ENCODE measurements at places on chromosomes 16 and 17.
A peak's percentile ranks its signal among the peaks of the same experiment; 100 is the strongest.

DNA sequence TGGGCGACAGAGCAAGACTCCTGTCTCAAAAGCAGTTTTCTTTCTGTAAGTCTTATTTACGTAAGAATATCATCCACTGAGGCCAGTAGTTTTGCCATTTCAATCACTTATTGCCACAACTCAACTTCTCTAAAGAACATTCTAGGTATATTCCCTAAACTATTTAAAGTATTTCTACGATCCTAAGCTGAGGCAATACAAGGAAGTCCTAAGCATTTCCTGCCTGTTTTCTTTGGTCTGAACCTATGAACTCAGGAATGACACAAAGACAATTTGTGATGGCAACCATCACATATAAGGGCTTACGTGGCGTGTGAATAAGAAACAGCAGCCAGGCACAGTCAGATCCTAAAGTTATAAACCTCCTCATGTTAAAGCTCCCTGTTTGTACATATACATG, 14.2 kb downstream of the USP36 start:
- no peak for DNase-seq

DNA sequence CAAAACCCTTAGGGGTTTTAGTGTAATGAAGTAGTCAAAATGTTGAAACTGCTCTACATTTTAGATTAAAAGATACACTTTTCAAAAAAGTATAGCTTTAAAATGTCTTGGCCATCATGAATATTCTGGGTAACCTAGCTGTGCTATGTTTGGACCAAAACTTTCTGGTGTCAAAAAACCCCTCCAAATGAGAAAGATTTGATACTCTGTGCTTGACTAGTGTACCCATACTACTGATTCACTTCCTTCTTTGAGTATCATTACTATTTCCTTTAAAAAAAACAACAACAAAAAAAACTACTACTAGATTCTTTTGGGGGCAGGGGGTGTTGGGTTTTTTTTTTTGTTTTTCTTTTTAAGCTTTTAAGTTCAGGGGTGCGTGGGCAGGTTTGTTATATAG, 37.3 kb downstream of the PTRH2 start:
- no peak for DNase-seq

- no peak for DNase-seq
Observed at GRCh38 chr17:65283704-65284103, 146.5 kb downstream of the RGS9 start.

DNA sequence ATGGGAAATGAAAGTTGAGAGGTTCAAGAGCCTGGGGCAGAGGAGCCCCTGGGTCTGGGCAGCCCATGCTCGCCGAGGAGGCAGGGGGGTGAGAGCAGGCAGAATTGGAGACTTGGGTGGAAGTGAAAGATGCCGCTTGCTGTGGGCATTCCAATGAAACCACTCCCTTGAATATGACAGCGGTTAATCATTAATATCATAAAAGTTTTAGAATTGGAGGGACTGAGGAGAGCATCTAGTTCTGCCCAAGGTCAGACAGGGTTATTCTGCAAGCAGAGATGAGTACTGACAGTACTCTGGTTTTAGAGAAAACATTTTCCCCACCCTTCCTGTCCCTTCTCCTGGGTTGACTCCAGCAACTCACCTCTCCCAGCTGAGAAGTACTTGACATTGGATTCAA, 180.2 kb downstream of the MSI2 start:
- no peak for DNase-seq

DNA sequence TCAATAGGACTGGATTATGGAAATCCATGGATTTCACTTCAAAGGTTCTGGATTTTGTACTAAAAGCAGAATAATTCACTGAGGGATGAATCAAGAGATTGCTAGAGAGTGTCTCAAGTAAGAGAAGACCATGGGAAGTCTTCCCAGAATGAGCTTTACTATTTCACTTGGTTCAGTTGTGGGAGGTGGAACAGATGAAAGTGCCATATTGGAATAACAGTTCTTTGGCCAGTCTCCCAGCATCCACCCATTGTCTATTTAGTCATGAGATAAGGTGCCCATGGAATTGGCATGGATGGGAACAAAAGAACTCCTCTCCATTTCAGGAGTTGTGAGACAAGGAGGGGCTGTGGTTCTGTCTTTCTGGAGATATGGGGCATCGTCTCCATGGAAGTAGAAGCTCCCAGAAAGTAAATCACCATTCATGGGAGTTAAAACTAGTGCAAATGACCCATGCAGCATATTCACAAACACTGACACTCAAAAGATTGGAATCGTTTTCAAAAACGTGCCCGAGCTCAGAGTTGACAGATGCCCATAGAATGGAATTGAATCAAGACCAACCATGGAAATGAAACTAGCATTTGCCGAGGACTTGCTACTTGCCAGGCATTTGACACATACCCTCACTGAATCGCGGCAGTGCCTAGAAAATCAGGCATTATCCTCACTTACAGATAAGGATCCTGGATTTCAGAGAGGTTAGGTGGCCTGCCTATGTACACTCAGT, 36.2 kb upstream of the CLEC3A start:
- no peak for DNase-seq

- no peak for DNase-seq
Observed at GRCh38 chr16:48596326-48596725, 13.7 kb downstream of the N4BP1 start.

- no peak for DNase-seq
Observed at GRCh38 chr17:61684818-61685217, 93.8 kb upstream of the NACA2 start.

DNA sequence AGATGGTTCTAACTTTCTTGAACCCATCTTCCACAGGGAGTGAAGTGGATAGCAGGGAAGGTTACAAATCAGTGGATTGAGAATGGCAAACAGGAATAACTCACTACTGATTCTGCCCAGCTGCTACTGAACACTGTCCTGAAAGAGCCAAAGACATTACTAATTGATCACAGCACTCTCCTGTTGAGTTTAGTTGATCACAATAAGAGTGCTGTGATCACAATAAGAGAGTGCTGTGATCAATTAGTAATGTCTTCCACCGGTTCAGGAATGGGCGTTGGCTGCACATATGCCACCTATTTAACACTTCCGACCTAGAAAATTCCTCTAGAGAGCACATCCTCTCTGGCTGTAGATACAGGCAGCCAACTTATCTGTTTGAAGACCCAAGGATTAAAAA, 11.4 kb downstream of the CFAP97D1 start:
- DNase-seq, result no peak

DNA sequence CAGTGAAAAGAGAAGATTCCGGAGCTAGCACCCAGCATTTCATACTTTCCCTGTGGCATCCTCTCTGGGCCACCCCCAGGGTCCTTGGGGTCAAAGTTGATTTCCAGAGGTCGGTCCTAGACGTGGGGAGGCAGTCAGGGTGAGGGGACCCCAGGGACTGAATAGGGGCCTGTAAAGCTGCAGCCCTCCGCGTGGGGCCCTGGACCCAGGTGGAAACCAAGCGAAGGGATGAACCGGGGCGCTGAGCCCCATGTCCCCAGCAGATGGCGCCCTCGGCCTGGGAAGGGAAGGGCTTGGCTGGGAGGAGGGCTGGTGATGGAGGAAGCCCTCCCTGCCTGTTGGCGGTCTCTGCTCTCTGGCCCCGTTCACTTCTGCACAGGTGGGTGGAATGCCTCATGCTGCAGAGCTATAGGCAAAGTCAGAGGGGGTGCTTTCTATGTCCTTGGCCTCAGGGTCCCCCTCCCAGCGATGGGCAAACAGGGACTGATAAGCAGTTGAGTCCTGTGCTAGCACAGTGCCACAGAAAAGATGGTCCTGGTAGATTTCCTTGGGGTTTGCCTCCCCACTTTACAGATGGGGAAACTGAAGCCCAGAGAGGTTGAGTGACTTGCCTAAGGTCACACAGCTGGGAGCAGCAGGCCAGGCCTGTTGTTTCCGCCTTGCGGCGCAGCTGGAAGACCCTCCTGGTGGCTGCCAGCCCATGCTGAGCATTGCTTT, 163.4 kb upstream of the CIBAR2 start:
- peak; percentile 61 for DNase-seq

- no peak for DNase-seq
Observed at GRCh38 chr16:87860553-87861299, 8.6 kb downstream of the SLC7A5 start.

DNA sequence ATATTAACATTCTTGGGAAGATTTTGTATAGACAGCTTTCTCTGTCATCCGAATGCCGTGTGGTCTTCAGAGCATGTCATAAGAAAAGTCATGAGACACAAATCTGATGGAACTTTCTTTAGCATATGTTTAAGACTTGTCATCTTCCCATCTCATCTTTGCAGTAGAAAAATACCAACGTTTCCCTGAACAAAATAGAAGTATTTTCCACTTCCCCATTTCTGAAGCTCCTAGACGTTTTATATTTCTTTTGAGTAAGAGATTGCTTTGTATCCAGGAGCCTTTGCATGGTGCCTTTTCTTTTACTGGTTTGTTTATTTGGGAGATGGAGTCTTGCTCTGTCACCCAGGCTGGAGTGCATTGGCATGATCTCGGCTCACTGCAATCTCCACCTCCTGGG, 235.1 kb downstream of the PRKCA start:
- no peak for DNase-seq

GRCh38 chr16:66516509-66516807, 33.5 kb downstream of the TK2 start:
- no peak for DNase-seq

DNA sequence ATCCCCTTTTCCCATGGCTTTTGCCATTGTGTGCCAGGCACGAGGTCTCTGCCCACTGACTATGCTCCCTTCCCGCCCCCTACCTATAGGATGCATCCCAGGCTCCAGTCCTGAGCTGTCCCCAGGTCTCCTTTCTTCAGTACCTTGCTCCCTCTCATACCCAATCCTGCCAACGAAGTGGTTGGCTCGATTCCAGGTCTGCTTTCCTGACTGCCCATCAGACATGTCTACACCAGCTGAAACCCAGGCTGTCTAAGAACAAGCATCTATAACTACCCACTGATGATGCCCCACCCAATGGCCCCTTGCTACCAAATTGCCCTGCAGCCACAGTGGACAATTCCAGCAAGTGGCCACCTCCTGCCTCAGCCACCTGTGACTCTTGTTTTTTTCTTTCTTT, 479.1 kb downstream of the SOX9 start:
- no peak for DNase-seq

DNA sequence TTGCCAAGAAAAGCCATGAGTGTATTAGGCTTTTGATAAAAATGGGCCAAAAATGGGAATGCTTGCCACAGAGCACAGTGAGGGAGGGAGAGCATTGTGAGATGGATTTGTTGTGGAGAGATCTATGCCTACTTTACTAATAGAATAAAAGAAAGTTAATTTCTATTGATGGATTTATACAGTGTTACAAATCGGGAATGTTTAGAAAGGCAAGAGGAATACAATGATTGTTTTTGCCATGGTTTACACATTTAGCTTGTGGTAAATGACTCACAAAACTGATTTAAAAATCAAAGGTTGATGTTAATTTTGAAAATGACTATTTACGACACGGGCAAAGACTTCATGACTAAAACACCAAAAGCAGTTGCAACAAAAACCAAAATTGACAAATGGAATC, 16.6 kb downstream of the CCL4 start:
- no peak for DNase-seq

- DNase-seq, result no peak
Observed at GRCh38 chr16:19219836-19220235, 51.8 kb downstream of the SYT17 start.

- DNase-seq, result no peak
Observed at GRCh38 chr17:42247734-42248133, 28.5 kb downstream of the STAT5B start.

DNA sequence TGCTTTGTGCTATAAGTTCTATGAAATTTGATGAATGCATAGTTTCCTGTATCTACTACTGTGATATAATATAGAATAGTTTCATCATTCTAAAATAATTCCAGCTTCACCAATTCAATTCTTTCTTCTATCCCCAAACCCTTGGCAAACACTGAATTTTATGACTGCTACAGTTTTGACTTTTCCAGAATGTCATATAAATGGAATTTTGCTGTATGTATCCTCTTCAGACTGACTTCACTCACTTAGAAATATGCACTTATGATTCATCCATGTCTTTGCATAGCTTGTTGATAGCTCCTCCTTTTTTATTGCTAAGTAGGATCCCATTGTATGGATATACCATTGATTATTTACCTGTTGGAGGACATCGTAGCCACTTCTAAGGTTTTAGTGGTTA, 89.1 kb upstream of the HS3ST3A1 start:
- no peak for DNase-seq

- no peak for DNase-seq
Observed at GRCh38 chr16:8661703-8662102, 12.7 kb upstream of the ABAT start.

- no peak for DNase-seq
Observed at GRCh38 chr16:86597880-86598606, 19.7 kb downstream of the FOXL1 start.

- no peak for DNase-seq
Observed at GRCh38 chr16:17258848-17259713, 211.7 kb downstream of the XYLT1 start.

GRCh38 chr16:7548796-7549318, 216.2 kb downstream of the RBFOX1 start:
- no peak for DNase-seq

- DNase-seq, result no peak
Observed at GRCh38 chr16:3774156-3774767, 56.9 kb upstream of the TRAP1 start.

GRCh38 chr16:86858501-86858900, 280.2 kb downstream of the FOXL1 start:
- no peak for DNase-seq

DNA sequence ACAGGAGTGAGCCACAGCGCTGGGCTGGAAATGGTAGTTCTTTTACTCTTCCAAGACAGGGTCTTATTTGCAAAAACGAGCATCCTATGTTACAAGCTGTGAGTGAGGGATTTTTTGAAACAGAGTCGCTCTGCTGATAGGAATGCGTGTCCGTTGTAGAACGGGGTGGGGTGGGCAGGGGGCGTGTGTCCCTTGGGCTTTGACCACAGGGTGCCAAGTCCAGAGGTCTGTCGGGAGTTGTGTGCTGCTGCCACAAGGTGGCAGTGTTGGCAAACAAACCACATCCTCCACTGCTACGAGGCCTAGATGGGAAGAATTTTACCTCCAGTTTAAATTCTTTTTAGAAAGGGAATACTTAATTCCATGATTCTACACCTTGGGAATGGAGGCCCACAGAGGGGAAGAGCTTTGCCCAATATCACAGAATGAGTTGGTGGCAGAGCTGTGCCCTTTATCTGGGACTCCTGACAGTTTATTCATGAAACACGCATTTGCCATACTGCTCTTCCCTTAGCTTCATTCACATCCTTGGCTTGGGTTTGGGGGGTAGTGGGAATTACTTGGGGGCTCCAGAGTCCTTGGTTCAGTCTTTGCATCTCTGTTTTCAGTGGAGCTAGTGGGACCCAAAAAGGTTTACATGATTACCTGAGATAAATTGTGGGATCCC, 30.6 kb upstream of the ETV4 start:
- DNase-seq, result peak; percentile 42

GRCh38 chr17:78645421-78646295, 68.5 kb upstream of the DNAH17 start:
- peak; percentile 35 for DNase-seq

GRCh38 chr16:9123401-9123800, 32.0 kb downstream of the HAPSTR1 start:
- DNase-seq, result no peak

DNA sequence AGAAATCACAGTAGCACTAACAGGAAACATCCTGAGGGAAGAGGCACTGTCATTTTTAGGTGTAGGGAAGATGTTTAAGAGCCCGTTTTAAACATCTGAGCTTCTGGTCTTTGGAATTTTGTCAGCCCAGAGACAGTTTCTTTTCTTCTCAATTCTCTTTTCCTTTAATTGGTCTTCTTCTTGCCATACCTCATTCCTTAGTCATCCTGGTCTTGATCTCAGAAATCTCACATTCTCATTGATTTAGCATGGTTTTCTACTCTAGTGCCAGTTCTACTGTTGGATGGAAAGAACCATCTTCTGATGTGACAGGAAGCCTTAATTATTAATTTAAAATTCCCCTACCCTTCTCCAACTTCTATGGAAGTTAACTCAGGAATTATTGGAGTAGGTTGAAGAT, 25.4 kb downstream of the BMERB1 start:
- DNase-seq, result no peak
